ENCODE measurements at places on chromosomes 2 and 18. TPM values are rescaled to one million over a fixed set of nuclear protein-coding genes. Genes with fewer than 3 reads are reported as not detected.
A peak's percentile ranks its signal among the peaks of the same experiment; 100 is the strongest.

DNA sequence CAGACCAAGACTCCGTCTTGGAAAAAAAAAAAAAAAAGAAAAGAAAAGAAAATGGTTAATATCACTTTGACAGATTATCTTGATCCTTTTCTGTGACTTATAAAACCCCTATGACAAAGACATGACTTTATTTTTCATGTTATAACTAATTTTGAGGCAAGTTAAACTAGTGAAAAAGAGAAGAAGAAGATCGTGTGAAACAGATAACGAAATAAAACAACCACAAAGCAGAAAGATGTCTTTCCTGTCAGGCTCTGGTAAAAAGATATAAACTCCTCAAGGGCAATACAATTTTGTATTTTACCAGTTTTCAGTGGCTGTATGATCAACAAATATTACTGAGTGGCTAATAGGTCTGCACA is 13.4 kb upstream of the RBMS1 start:
- no peak for DNase-seq

DNA sequence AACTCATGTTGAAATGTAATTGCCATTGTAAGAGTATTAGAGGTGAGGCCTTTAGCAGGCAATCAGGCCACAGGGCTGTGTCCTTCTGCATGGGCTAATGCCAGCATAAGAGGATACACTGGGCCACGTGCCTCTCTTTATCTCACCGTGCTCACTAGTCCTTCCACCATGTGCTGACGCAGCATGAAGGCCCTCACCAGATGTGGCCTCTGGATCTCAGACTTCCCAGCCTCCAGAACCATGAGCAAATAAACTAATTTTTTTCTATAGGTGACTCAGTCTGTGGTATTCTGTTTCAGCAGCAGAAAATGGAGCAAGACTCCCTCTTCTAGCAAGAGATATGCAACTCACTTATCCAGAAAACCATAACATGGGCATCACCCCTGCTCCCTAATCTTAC is 149.7 kb upstream of the ZNF236 start:
- no peak for DNase-seq

DNA sequence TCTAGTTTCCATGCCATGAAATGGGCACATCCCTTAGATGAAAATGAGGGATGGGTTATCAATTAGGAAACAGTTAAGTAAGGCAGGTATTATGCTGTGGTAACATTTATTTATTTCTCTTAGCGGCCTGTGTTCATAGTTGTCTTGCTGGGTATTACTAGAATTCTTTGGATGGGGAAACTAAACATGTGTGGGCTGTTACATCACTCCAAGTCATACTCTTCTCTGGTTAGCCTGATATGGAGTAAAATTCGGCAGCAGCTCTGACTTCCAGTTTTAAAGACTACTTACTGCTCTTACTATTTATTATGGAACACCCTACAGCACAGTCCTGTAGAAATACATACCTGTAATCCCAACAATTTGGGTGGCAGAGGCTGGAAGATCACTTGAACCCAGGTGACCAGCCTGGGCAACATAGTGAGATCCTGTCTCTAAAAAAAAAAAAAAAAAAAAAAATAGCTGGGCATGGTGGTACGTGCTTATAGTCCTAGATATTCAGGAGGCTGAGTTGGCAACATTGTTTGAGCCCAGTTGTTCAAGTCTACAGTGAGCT is 33.1 kb upstream of the RASGRP3 start:
- DNase-seq, result no peak

GRCh38 chr2:178428396-178428806 is 22.6 kb downstream of the PRKRA start:
- DNase-seq, result no peak

- peak; percentile 71 for DNase-seq
These were observed 584 bp downstream of the BOLA3 start for GRCh38 chr2:74146929-74147726.

- no peak for DNase-seq
These were observed 28.4 kb upstream of the ARMC9 start for GRCh38 chr2:231170055-231170454.

GRCh38 chr2:70113359-70114070 is 26.2 kb downstream of the PCBP1 start:
- DNase-seq, result no peak

- no peak for DNase-seq
These were observed 181.3 kb downstream of the CTIF start for GRCh38 chr18:48719974-48720654.

- DNase-seq, result no peak
These were observed 16.9 kb downstream of the ZNF521 start for GRCh38 chr18:25335062-25335461.

- no peak for DNase-seq
These were observed 8.8 kb upstream of the DUSP2 start for GRCh38 chr2:96153991-96154431.

DNA sequence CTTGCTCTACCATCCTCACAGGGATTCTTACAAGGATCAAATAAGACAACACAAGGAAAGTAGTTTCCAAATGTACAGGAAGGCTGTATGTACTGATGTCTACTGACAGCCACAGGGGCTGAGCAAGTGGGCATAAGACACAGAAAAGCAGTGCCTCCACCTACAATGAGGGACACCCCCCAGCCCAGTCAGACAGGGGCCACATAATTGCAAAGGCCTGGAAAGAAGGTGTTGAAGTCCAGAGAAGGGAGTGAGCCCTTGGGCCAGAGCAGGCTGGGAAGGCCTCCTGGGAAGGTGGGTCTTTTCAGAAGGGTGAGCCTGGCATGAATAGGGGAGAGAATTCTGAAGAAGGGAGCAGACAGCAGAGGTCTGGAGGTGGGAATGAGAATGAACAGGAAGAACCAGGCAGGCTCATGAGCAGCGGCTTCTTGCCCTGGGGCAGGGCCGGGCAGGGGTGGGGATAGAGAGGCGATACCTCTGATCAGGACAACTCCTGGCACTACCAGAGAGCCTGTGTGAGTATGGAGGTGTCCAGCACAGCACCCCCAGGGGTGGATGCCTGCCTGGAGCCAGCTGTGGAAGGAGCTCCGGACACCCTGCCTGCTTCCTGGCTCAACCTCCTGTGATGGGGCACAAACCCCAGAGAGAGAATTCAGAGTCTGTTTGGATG is 30.1 kb downstream of the HS1BP3 start:
- no peak for DNase-seq

DNA sequence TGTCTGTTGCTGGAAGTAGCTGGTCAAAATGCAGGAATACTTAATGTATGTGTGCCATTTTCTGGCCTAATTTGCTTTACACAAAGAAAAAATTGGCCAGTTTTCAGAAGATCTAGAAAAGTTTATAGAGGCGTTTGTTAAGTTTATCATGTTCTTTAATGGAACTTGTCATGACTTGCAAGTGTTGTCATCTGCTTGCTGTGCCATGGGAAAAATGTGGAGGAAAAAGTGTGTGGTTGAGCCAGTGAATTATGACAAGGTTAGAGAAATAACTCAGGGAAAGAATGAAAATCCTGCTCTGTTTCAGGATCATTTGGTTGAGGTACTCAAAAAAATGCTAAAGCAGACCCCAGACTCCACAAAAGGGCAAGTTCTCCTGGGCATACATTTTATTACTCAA is 301.6 kb upstream of the CDH2 start:
- DNase-seq, result no peak

DNA sequence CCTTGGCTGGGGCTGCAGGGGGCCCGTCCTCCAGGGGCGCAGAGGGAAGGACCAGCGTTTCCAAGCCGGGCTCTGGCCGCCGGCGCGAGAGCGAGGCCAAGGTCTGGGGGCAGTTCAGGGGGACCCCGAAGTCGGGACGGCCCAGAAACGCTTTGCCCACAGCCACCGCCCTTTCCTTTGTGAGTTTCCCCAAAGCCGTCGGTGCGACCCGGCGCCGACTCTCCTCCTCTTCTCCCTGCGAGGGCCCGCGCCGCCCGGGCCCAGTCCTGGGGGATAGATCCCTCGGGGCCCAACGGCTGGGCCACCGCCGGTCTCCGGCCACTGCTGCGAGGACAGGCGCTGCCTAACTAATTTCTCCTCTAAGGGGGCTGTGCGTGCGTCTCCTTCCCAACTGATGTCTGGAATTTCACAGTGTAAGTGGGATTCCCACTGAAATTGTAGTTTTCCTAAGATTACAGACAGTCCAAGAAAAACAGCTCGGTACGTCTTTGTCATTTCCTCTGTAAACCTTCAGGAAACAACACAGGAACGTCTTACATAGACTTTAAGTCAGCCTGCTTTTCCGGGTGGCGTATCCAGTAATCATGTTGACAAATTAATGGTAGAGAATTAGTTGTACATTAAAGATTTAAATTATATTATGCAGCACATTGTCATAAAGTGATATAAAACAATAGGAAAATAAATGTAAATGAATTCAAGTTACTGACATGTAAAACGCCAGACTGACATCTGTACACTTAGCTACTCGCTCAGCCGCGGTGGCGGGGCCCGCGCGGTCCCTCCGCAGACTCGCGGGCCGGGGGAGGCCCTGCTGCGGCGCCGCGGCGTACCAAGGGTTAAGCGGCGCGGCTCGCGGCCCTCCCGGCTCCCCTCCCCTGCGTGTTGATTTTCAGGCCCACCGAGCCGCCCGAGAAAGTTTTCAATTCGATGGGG is 139.4 kb upstream of the SIX3 start:
- no peak for DNase-seq

GRCh38 chr2:61543062-61543461 is 4.9 kb upstream of the XPO1 start:
- peak; percentile 19 for DNase-seq

- DNase-seq, result no peak
These were observed 17.6 kb downstream of the FMNL2 start for GRCh38 chr2:152352616-152353015.

GRCh38 chr2:172762574-172762973 is 26.9 kb downstream of the RAPGEF4 start:
- DNase-seq, result no peak

DNA sequence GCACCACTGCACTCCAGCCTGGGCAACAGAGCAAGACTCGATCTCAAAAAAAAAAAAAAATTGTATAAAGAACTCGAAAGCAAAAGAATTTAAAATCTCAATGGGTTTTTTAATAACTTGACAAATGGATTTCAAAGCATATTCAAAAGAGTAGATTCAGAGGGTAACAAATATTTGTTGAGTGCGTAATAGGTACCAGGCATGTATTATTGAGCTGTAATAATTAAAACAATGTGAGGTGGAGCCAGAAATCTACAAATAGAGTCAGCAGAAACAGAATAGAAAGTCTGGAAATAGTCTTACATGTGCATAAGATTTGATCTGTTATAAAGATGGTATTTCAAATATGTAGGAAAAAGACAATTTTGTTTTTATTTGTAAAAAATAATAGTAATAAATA is 19.1 kb upstream of the RAB11FIP5 start:
- no peak for DNase-seq

DNA sequence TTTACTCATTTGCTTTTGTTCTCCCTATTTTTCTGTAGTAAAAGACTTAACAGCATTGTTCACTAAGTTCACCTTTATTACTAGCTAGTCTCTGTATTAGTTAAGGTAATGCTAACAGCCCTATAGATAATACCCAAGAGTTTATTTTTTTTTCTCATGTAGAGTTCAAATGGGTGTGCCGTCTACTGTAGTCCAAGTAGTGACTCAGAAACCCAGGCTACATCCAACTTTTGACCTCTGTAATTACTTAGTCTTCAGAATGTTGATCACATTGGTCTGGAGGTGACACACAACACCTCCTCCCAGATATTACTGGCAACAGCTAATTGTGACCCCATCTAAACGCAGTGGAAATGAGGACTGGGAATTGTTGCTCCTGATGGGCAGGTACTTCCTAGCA is 7.7 kb downstream of the COQ10B start:
- DNase-seq, result no peak

GRCh38 chr2:196747400-196747799 is 52.1 kb downstream of the GTF3C3 start:
- no peak for DNase-seq

GRCh38 chr2:12709207-12709522 is 7.6 kb upstream of the TRIB2 start:
- peak; percentile 50 for DNase-seq

GRCh38 chr2:28449488-28450395 is 46.1 kb upstream of the PLB1 start:
- DNase-seq, result peak; percentile 98

DNA sequence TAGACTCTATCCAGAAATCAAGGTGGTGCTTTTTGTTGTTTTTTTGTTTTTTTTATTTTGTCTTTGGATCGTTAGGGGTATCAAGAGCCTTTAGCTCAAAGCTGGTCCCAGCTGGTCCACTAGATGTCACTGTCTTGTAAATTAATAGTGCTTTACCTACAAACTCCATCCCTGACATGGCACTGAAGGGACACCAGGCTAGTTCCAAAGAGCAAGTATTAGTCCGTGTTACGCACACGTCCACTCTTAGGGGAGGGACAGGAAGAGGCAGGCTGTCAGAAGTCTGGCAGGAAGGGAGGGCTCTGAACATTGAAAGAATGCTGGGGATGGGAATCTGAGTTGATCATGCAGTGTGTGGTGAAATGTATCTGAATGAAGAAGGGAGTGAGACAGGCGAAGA is 85.9 kb upstream of the CCBE1 start:
- peak; percentile 47 for DNase-seq

DNA sequence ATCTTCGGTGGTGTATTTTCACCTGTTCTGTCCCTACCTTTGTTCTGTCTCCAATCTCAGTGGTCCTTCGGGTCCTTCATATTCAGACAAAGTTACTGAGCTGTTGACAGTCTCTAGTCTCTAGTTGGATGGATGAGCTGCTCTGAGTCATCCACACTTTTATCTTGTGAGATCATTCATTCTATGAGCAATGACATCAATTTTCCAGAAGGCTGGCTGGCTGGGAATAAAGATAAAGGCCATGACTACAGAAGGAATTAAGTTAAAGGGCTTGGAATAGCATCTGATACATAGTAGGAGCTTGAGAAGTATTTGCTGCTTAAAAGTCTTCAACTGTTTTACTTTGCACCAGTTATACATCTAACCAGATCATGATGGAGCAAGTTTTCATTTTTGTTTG is 43.1 kb upstream of the SLC39A10 start:
- no peak for DNase-seq

GRCh38 chr2:55146263-55146662 is 85.8 kb downstream of the CLHC1 start:
- no peak for DNase-seq

GRCh38 chr2:197500503-197501131 is 438 bp downstream of the HSPE1 start:
- no peak for DNase-seq

- no peak for DNase-seq
These were observed 23.2 kb downstream of the DOCK10 start for GRCh38 chr2:225019105-225019504.

DNA sequence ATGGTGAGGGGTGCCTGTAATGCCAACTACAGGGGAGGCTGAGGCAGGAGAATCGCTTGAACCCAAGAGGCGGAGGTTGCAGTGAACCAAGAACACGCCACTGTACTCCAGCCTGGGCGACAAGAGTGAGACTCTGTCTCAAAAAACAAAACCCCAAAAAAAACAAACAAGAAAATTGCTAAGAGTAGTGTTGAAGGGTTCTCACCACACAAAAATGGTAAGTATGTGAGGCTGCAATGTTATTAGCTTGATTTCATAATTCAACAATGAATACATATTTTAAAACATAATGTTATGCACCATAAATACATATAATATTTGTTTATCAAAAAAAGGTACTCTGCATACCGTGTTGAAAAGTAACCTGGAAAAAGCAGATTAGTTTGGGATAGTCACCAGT is 45.8 kb downstream of the PSMG2 start:
- no peak for DNase-seq

The DTNA gene
- total RNA-seq, result 0.40 TPM

The RNU2-63P gene
- 7.6 TPM for total RNA-seq

The SERPINE2 gene
- 42.4 TPM for total RNA-seq

The RBKS gene
- total RNA-seq, result 7.2 TPM

The DSC1 gene
- 0.23 TPM for total RNA-seq

The NT5DC4 gene
- total RNA-seq, result not detected

The RSAD2 gene
- 3.7 TPM for total RNA-seq

The TUBB8B gene
- total RNA-seq, result not detected

The SLC5A6 gene
- total RNA-seq, result 37.7 TPM

The DAPL1 gene
- not detected for total RNA-seq

The CCDC85A gene
- total RNA-seq, result not detected

The SH2D6 gene
- 0.77 TPM for total RNA-seq

The DUSP19 gene
- total RNA-seq, result 2.3 TPM
